ENCODE measurements at places on chromosomes 4 and X. TPM values are rescaled to one million over a fixed set of nuclear protein-coding genes. Genes with fewer than 3 reads are reported as not detected.

- no peak for DNase-seq
These were observed 262.7 kb downstream of the IL15 start for GRCh38 chr4:141899103-141899502.

DNA sequence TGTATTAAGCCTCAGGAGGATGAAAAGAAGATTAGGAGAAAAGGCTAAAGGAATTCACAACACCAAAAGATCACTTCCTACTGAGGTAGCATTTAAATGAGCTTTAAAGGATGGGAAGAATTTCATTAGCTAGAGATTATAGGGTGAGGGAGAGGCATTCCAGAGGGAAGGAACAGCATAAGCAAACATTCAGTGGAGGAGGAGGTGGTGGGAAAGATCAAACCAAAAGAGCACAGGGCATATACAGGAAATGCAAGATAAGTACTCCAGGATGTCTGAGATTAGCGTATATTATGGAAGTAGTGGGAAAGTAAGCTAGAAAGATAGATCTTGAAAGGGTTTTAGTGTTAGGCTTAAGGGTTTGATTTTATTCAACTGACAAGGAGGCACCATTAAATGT lies 84.8 kb downstream of the COL4A6 start:
- no peak for DNase-seq

EVC2 gene
- 10.8 TPM for total RNA-seq

DNA sequence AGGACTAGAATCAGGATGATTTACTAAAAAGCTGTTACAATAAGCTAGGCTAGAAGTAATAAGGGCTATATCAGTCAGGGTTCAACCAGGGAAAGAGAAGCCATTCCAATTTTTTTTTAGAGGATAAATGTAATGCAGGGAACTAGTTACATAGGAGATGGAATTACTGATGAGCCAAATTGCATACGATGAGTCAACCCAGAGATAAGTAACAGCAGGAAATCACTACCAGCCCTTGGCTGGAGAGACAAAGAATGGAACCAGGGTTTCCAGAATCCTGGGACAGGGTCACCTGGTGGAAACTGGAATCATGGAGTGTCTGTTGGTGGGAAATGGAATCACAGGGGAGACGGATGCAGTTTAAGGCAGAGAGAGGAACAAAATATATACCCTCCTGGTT lies 13.1 kb upstream of the MAGEA4 start:
- no peak for DNase-seq

ETDA gene
- not detected for total RNA-seq

CD38 gene
- total RNA-seq: not detected

STIM2 gene
- 32.4 TPM for total RNA-seq

GRCh38 chr4:143581331-143581946 lies 67.9 kb downstream of the SMARCA5 start:
- DNase-seq: no peak

DNA sequence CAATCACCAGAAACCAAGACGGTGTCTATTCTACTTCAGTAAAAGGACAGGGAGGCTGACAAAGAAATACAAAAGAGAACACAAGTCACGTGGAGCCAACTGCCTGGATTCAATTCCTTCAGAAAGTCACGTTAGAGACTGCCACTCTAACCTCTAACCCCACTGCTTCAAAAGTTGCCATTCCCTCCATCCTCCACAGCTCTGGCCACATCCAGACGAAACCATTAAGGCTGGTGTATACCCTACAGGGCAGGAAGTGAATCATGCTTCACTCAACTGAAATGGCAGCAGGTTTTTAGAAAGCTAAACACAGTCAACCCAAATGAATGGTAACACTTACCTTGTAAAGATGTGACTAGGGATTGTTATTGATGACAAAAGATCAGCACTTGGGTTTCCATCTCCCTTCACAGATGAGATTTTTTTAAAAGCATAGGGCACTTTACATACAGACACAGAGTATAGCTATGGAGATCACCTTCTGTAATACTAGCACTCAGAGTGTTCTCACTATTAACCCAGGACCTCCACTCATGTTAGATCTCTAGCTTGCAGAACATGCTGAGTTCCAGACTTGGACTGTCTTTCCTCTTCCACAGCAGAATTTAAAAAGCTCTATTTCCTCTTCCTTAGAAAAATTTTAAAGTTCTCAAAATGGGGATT lies 37.4 kb downstream of the MAML3 start:
- DNase-seq: no peak

GRCh38 chrX:107298276-107298675 lies 91.9 kb downstream of the DNAAF6 start:
- DNase-seq: no peak

BTC gene
- 0.21 TPM for total RNA-seq

AFF2 gene
- 3.2 TPM for total RNA-seq

DNA sequence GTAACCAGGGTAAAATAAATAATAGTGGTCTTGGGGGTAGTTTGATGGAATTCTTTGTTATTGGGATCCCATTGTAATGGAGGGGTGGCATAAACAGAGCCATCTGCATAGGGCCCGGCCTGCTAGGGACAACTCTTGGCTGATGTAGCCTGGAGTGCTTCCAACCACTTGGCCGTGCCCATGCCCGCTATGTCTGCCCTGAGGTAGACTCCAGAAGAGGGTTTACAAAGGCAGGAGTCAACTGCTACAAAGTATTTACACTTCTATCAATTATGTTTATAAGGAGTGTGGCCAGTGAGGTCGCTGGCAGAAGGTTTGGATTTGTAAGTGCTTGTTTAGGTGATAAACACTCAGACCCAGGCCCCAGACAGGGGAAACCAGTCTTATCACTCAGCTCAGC lies 8.1 kb downstream of the RASL11B start:
- DNase-seq: no peak

GC gene
- not detected for total RNA-seq

GRCh38 chr4:167000141-167000852 lies 234.0 kb downstream of the SPOCK3 start:
- DNase-seq: no peak

DNA sequence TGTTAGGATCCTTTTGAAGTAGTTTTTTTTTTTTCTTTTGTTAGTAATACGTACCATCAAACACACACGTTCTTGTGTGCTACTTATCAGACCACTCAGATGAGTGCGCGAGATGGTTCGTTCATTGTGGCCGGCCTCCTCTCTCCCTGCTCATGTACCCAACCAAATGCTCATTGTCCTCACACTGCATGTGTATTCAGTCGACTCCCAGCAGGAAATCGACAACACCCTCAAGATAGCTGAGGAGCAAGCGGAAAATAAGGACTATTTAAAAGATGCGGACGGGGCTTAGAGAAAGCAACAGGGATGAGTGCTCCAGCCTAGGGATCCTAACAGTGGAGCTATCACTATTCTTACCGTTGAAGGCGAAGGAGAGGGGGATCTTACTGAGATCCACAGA lies 72.9 kb upstream of the GUCY1A1 start:
- no peak for DNase-seq

HTR2C gene
- not detected for total RNA-seq

TMEM150C gene
- total RNA-seq: 1.5 TPM

GRCh38 chr4:3190549-3190948 lies 58.4 kb upstream of the MSANTD1 start:
- no peak for DNase-seq

- no peak for DNase-seq
These were observed 41.3 kb downstream of the RHOH start for GRCh38 chr4:40238008-40238699.

- DNase-seq: no peak
These were observed 193.2 kb upstream of the KLF3 start for GRCh38 chr4:38470735-38471262.

BMX gene
- not detected for total RNA-seq

DNA sequence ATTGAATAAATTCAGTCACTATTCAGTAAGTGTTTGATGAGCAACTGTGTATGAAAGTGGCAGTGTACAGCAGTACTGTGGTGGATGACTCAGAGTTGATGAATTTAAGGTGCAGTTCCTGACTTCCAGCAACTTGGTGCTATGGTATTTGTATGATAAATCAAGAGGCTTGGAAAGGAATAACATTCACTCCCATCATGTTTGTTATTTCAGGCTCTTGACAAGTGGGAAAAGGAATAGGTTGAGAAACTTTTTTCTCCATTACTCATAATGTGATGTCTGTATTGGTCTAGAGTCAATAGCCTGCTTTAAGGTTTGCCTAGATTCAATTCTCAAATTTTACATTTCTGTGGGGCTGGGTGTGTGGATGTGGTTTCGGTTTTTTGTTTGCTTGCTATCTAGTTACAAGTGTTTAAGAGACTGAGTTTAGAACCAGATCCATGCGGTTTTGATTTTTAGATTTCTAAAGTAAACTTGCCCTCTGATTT lies 35.1 kb upstream of the CYP2U1 start:
- peak; percentile 88 for DNase-seq

USP17L30 gene
- total RNA-seq: not detected
